IMR-90 (cell line): ENCODE measurements at places on chromosomes 1 and 21.

GRCh38 chr1:111938123-111938522 lies 51.3 kb downstream of the KCND3 start:
- no peaks in the 10 kb centered on the region for H3K4me1 ChIP-seq
- no peak overlapping the region for H3K27ac ChIP-seq
- DNase-seq = no peak
- H3K27me3 ChIP-seq = no peaks in the 10 kb centered on the region
- H3K4me3 ChIP-seq = no peak overlapping the region

DNA sequence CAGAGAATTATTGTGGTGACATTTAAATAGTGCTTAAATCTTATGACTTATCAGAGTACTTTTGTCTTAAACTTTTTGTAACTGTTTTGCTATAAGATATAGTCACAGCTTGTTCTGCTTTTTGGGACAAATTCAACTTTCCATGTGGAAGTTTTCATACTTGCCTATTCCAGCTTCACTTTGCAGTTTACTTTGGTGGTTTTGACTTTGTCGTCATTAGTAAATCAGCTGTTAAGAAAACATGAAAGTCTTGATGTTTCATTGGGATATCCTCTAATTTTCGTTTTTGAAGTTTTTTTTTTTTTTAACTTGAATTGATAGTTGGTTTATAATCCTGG lies 31.3 kb downstream of the SDCCAG8 start:
- H3K27me3 ChIP-seq = no peaks in the 10 kb centered on the region
- H3K27ac ChIP-seq = peak overlapping the region; percentile 50; the same call in 1 of the 2 replicates
- peak; percentile 63 for DNase-seq
- no peak overlapping the region for H3K4me3 ChIP-seq
- H3K4me1 ChIP-seq = peaks cover 14% of the 10 kb centered on the region
- peaks cover 2% of the 10 kb centered on the region; the same call in 1 of the 2 replicates for H3K36me3 ChIP-seq

- peaks cover 10% of the 10 kb centered on the region for H3K4me1 ChIP-seq
- DNase-seq = no peak
- no peaks in the 10 kb centered on the region for H3K27me3 ChIP-seq
- H3K36me3 ChIP-seq = peaks cover 42% of the 10 kb centered on the region
- H3K4me3 ChIP-seq = no peak overlapping the region
Measured at GRCh38 chr1:179107706-179108629, 26.1 kb downstream of the TOR3A start.

GRCh38 chr1:15937706-15938168 lies 38.2 kb downstream of the ZBTB17 start:
- no peaks in the 10 kb centered on the region for H3K27me3 ChIP-seq
- no peak overlapping the region for H3K4me3 ChIP-seq
- peaks cover 14% of the 10 kb centered on the region for H3K4me1 ChIP-seq
- DNase-seq = peak; percentile 66
- H3K27ac ChIP-seq = peak overlapping the region; percentile 60
- peaks cover 73% of the 10 kb centered on the region for H3K36me3 ChIP-seq

DNA sequence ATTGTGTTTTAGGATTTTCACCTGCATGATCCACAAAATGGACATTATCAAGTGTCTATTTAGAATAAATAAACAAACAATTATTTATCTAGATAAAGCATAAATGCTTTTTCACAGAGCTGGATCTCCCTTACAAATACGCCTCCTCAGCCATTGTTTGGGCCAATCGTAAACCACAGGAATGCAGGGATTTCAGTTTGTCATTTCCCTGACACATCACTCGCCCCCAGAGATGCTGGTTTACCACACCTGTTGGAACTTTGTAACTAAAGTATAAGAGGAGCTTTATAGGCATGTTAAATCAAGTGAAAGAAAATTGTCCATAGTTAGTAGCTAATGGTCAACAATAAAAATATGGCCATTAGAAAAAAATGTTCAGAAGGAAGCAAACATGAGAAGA lies 40.3 kb downstream of the GPR88 start:
- no peaks in the 10 kb centered on the region for H3K36me3 ChIP-seq
- H3K4me1 ChIP-seq = no peaks in the 10 kb centered on the region; the same call in 1 of the 2 replicates
- H3K4me3 ChIP-seq = no peak overlapping the region
- DNase-seq = no peak
- H3K27ac ChIP-seq = no peak overlapping the region
- H3K27me3 ChIP-seq = no peaks in the 10 kb centered on the region
